RPMI8226 (cell line): ENCODE measurements at places on chromosomes 6 and 20.

GRCh38 chr6:90729057-90729456 is 142.2 kb upstream of the MAP3K7 start:
- no peak for DNase-seq

- DNase-seq = peak; percentile 30
Observed at GRCh38 chr6:116386581-116387299, 16.0 kb downstream of the DSE start.

DNA sequence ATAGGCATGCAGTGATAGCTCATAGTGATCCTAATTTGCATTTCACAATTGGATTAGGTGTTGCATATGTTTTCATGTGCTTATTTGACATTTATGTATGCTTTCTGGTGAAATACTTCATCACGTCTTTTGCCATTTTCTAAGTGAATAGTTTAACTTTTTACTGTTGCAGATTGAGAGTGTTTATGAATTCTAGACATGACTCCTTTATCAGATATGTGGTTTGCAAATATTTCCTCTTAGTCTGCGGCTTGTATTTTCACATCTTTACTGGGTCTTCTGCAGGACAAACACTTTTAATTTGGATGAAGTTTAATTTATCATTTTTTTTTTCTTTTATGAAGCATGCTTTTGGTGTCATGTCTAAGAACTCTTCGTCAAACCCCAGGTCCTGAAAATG is 39.2 kb downstream of the CCN2 start:
- no peak for DNase-seq

DNA sequence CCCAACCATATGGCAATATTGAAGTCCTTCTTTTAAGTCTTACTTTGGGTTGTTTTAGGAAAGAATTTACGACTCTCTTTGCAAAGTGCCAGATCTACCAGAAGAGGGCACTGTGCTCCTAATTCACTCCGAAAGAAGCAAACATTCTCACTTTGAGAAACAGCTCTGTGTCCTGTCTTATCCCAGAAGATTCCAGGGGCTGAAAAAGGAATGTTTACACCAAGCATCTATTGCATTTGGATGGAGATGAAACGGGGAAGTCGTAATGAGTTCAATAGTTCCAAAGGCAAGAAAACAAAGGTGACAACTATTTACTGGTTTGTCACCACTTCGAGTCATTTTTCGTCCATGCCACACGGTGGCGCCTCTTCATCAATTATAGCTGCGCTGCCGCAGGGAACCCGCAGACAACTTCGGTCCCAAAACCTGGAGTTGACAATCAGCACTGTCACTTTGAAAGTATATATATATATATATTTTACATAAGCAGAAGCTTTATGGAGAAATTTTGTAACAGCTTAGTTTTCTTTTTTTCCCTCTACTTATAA is 121.6 kb downstream of the MOXD1 start:
- peak; percentile 78 for DNase-seq

- DNase-seq = peak; percentile 95
Observed at GRCh38 chr20:56628873-56629463, at the start of gene TFAP2C. TFAP2C (plus strand) TSS chr20:56629306; CDS start chr20:56629545, 239 bp downstream.

GRCh38 chr20:6618051-6618450 is 149.4 kb upstream of the BMP2 start:
- DNase-seq = no peak

- DNase-seq = peak; percentile 67
Observed at GRCh38 chr20:19212821-19213502, 520 bp downstream of the SLC24A3 start.

- DNase-seq = no peak
Observed at GRCh38 chr6:4613381-4613780, 162.8 kb upstream of the CDYL start.

- DNase-seq = no peak
Observed at GRCh38 chr20:31684153-31685015, 38.3 kb downstream of the BCL2L1 start.

DNA sequence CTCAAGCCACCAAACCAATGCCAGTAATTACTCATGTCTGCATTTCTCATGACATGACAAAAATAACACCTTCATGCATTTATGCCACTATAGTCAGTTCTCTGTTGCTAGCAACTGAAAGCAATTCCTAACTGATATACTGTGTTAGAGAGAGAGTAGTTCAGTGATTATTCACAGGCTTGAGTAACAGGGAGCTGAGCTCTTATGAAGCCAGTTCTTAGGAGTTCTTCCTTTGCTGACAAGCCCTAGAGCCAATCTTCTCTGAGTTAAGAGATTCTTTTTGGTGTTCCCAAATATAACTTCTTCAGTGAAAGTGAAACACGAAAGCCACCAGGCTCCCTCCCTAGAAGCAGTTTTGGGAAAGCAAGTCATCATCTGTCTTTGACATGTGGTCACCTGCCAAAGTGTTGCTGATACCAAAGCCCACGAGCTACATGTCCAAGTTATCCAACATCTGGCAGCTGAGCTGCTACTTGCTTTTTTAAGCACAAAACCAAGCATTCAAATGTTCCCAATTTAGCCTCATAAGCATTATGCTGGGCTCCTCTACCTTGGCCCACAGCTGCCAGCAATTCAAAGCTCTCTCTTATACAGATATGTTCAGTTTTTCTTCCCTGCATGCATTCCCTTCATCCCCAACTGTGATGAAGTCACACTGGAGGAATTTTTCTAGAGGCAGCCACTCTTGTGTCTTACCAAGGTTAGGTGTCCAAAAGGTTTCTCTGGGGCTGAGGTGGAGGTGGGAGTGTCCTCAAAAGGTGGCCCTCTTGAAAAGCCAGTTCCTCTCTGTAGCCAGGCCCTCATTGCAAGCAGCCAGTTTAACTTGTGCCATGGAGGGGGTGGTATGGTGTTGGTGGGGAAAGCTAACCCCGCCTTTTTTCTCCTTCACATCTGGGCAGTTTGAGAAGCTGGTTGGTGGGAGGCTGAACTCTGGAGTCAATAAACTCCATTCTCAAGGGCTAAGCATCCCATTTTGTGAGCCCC is 92.7 kb upstream of the ARMC2 start:
- peak; percentile 87 for DNase-seq

DNA sequence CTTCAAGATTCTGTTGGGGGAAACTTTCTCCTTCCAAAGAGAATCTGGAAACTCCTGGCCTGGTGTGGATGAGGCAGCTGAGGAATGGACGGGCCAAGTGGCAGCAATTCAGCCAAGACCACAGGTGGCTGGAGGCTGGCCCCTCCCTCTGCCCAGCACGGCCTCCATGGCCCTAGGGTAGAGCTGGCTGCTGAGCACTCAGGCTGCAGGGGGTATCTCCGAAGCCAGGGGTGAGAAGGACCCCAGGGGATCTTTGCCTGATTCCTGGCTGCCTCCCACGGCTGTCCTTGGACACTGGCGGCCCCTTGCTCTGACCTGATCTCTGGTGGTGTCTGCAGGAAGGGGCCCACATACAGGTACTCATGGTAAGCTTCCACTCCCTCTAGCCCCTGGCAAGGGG is 39.0 kb downstream of the GRM4 start:
- no peak for DNase-seq

DNA sequence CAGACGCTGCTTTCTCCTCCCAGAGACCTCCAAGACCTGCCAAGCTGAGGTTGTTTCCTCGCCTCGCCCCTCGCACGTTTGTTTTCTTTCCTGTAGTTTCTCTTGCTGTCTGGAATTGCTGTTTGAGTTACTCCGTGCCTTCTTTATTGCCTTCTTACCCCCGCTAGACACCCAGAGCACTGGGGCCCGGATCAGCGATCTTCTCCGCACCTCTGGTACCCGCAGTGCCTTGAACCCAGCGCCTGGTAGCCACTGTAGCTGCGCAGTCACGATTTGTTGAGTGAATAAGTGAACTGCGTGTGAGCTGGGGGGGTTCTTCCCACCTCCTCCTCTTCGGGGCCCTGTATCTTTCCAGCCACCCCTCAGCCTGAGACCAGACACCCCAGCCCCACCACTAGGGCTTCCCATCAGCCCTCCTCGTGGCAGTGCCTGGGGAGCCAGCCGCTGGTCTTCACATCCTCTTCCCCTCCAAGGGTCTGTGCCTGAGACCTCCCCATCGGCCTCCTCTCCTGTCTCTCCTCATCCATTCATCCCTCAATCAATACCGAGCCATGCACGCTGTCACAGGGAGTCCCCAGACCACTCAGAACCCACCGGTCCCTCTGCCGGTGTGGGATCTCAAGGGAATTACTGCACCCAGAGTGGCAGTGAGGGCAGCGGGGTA is 849 bp upstream of the BMP7 start:
- DNase-seq = no peak
